Putamen (tissue), 1 donor: ENCODE measurements at places on chromosomes 16 and 17.

- DNase-seq, result no peak
Observed at GRCh38 chr16:50839920-50840729, 98.2 kb downstream of the CYLD start.

DNA sequence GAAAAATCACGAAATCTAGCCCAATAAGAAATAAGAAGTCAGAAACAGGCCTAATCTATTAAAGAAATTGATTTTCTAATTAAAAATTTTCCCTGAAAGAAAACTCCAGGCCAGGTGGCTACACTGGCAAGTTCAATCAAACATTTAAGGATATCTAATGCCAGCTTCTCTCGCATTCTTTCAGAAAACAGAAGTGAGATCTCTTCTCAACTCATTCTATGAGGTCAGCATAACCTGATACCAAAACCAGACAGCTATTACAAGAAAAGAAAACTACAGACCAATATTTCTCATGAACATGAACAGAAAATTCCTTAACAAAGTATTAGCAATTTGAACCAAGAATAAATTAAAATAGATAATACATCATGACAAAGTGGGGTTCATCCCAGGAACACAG is 52.4 kb downstream of the AXIN2 start:
- no peak for DNase-seq

- DNase-seq, result no peak
Observed at GRCh38 chr17:76865174-76865573, 3.0 kb upstream of the MGAT5B start.

DNA sequence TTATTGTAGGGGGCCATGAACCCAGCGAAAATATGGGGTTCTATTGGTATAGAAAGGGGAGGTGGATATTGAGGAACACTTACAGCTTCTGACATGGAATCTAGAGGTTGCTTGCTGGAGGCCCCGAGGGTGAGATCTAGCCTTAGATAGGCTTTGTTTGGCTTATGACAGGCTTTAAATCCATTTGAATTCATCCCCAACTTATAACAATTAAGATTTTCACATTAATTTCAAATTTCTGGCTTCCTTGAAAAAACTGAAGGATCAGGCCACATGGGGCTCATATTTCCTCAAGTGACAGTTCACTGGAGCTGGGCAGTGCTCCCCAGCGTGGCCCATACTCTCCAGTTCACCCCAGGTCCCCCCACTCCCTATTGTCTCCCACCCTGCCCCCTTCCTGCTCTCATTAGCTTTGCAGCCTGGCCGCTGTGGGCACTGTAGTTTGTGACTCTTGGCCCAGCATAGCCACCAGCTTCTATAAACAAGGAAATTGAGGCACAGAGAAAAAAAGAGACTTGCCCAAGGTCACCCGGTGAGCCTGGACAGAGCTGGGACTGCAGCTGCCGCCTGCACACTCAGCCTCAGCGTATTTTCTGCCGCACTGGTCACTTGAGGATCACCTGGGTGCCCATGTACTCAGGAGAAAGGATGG is 19.8 kb upstream of the ADGRG1 start:
- no peak for DNase-seq

DNA sequence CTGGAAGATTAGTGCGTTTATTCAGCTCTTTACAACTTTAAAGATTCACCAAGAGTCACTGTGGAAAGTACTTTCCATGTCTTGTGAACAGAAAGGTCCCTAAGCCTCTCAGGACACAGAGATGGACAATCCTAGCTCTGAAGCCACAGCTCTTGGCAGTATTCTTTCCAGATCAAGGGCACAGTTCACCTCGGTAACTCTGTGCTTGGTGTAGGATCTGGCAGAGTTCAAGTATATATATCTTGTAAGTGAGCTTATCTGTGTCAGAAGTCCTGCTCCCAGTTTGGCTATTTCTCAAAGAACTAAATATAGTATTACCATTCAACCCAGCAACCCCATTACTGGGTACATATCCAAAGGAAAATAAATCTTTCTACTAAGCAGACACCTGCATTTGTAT is 183.7 kb downstream of the CBLN1 start:
- no peak for DNase-seq

DNA sequence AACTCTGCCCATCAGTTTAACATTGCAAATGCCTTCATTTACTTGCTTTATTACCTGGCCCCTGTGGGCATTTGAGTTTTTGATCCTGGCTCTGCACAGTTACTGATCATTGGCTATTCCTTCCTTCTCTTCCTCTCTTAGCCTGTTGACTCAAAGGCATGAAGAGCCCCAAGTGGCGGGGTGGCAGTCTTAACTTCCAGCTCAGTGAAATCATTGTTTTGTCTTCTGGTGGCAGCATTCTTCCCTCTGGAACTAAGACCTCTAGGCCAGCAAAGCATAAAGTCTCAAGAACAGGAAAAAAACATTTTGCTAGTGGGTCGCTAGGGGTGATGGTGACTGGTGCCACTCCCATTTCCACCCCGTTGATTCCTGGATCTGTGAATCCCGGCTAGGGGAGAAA is 52.3 kb upstream of the MRTFB start:
- no peak for DNase-seq

GRCh38 chr16:24141466-24141865 is 114.7 kb upstream of the CACNG3 start:
- no peak for DNase-seq

DNA sequence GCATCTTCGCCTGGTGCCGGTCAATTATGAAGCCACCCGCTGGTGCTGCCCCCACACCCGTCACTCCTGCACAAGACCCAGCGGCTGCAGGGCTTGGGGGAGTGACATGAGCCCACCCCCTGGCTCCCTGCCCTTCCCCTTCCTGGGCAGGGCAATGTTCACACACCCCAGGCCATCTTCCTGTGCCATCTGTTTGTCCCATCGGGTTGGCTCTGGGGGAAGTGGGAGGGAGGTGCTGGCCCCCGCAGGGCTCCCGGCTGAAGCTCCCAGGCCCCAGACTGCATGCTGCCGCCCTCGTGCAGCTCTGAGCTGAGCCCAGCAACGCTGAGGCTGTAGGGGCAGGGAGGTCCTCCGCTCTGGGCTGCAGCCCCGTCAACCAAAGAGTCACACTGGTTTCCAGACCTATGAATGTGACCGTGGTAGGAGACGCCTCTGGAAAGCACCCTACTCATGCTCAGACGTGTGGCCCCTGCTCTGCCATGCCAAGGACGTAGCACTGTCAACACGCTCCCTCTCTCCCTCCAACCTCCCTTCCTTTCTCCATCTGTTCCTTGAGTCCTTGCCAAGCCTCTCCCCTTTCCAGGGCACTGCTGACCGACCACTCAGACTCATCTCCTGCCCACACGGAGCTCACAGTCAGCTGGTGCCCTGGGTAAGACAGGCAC is 140.4 kb downstream of the ENGASE start:
- no peak for DNase-seq

DNA sequence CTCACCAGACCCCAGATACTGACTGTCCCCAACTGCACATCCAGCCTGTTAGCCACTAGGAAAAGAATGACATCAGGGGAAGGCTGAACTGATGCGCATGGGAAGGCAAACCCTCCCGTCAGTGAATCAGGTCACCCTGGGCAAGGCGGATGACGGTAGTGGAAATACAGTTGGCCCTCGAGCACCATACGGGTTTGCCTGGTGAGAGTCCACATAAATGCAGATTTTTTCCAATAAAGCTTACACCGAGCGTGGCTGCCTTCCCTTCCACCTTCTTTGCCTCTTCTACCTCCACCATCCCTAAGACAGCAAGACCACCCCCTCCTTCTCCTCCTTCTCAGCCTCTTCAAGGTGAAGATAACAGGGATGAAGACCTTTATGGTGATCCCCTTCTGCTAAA is 236.1 kb upstream of the TNRC6C start:
- no peak for DNase-seq

DNA sequence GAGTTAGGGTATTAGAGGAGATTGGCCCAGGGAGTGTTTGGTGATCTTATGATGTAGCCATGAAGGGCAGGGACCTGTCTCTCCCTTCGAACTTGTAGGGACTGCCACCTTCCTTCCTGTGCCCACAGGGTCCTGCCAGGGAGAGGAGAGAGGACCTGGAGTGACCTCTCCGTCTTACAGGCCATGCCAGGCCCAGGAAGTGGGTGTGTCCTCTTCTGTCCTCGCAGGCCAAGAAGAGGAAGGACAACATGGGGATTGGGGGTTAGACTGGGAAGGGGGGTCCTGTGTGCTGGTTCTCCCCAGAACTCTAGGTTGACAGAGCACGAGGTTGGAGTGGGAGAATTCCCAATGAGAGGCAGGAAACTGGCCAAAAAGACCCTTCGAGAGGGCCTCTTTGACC is 43.4 kb upstream of the TAC4 start:
- DNase-seq, result no peak

DNA sequence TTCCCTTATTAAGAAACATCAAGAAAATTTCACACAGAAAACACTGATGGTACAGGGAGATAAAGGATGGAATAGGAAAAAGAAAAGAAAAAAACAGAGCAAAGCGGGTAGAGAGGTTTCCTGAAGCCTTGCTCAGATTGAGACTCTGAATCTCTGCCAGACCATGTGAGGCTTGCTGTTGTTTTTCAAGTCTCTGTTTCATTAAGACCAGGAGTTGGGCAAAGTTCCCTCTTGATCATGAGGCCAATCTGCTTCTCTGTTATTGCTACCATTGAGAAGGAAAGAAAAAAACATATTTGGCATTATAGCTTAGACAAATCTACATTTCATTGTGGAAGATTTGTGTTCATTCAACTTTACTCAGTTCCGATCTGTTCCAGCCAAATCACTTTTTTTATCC is 201.6 kb upstream of the SOX9 start:
- peak; percentile 10 for DNase-seq

GRCh38 chr17:12362853-12363455 is 302.7 kb upstream of the MYOCD start:
- no peak for DNase-seq
